Fibroblast of lung (primary cell): ENCODE measurements at places on chromosomes 12 and 14.

DNA sequence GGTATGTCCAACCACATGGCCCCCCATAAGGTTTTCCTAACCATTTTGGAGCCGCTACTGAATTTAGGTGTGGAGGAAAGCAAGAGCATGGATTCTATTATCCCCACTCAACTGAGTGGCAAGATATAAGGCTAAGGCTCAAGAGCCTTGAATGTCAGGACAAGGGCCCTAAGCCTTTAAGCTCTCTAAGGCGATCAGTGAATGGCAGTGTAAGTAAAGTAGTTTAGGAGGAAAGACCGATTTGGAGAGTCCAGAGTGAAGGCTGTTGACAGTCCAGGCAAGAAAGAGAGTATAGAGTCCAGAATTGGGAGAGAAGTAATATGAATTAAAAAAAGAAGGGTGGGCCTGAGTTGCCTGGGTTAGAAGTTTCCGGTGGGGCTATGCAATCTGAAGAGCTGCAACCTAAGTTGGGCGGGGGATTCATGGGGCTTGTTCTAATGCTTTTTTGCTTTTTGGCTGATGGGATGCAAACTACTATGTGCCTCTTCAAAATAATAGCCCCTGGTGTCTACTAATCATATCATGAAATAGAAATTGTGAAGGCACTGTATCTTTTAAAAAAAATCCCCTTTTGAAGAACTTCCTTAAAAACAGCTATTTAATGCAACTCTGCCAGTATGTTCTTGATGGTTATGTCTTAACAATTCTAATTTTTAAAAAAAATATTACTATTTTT is at the start of gene SPIC:
Gene SPIC (plus strand): TSS at position 626 of the 676 bp plus-strand sequence. CDS start 1,569 bp downstream, outside the sequence.
- DNase-seq: no peak

- DNase-seq: no peak
Observed at GRCh38 chr12:1695886-1696670, 5.2 kb downstream of the ADIPOR2 start.

DNA sequence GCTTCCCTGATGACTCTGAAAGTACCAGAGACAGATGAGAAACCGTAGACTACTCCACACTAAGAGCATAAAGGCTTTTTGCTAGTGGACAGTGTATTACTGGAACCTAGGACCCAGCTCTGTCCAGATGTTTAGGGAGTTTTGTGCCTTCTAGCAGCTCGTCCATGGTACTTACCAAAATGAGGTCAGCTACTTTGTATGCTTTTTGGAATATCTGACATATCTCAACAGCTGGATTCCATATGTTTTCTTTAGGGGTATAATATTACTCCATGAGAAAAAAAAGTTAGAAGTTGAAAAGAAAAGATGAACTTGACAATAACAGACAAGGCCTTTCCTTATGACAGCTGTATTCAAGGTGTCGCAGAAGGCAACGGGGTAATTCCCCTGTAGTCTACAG is 32.1 kb upstream of the FRMD6 start:
- DNase-seq: peak; percentile 68

DNA sequence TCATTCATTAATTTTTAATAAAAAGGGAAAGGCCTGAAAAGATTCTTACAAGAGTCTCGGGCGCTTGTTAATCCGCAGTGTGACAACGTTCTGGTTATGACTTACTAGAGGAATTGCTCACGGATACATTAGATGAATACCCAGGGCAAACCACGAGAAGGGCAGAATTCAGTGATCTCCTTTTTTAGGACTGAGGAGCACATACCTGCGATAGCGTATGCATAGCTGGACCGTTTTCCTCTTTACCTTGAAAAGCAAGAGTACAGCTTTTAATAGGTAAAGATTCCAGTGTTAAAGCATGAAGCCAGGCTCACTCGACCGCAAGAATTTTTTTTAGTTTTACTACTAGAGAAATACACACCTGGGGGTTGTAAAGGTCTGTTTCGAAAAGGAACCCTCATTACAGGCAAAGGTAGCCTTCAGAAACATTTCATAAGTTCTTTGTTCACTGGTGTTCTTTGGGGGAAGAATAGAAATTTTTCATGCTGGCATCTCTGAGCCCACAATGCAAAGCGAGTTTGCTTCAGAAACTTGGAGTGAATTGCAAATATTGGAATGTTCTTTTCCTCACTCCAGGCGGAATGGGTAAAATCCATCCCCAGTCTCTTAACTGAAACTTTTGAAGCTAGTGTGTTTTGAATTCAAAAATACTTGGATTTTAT is 953 bp downstream of the MAPK1IP1L start:
- peak; percentile 47 for DNase-seq

DNA sequence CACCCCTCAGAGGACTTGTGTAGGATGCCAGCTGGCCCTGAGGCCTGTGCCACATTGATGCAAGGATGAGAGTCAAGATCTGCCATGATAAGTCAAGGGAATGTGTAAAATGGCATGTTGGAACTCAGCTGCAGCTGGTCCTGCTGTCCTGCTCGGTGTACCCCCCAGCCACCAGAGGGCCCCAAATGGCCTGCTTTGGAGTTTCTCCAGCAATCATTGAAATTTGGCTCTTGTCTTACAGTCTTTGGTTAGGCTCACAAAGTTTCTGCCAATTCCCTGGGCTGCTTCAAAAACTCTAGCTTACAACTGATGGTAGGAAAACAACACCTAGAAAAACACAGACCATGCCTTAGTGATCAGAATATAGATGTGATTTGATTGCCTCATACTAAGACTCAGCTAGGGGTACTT is 76.8 kb downstream of the HSD17B6 start:
- DNase-seq: peak; percentile 11

DNA sequence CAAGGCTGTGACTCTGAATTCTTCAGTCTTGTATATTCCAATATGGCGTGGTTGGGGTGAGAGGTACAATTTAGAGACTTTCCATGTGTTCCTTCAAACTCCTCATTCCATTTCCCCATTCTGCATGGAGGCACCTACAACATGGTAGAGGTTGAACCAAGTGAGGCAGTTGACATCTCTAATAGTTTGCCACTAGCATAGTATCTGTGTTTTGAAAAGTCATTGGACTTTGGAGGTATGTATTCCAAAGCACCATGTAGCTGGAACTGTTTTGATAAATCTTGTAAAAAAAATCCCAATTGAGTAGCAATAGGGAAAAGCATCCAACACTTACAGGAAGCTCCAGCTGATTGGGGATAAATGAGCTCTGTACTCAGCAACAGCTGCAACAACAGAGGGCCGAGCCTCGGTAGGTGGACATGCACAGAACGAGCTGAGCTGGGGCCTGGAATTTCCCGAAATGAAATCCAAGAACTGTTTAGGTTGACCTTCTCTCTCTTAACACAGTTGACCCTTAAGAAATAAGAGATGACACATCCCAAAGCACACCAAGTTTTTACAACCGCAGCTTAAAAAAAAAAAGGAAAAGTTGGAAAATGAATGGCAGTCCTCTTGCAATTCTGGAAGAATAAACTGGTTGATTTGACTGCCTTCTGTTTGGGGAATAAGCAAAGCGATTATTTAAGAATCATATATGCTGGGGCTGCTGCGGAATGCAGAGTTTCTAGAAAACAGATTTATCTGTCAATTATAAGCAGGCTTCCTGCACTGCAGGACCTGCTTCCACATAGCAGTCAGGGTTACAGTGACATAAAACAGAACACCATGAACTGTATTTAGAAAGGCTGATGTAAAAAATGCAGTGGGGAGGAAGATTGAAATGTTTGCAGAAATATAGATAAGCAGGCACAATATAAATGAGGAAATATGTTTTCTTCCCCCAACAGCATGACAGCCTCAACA is 194.6 kb upstream of the KRR1 start:
- peak; percentile 100 for DNase-seq

DNA sequence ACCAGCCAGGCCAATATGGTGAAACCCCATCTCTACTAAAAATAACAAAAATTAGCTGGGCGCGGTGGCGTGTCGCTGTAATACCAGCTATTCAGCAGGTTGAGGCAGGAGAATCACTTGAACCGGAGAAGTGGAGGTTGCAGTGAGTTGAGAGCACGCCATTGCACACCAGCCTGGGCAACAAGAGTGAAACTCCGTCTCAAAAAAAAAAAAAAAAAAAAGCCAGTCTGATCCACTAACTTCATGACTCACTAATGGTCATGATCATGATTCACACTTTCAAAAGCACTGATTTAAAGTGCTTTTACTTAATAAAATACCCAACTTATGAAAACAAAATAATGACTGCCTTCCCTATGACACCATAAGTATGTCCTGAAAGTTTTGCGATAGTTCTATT is 38.4 kb upstream of the CPM start:
- peak; percentile 80 for DNase-seq

- peak; percentile 70 for DNase-seq
Observed at GRCh38 chr12:88945051-88945732, 364.9 kb upstream of the KITLG start.

GRCh38 chr14:76880449-76880848 is 54.2 kb downstream of the LRRC74A start:
- no peak for DNase-seq

DNA sequence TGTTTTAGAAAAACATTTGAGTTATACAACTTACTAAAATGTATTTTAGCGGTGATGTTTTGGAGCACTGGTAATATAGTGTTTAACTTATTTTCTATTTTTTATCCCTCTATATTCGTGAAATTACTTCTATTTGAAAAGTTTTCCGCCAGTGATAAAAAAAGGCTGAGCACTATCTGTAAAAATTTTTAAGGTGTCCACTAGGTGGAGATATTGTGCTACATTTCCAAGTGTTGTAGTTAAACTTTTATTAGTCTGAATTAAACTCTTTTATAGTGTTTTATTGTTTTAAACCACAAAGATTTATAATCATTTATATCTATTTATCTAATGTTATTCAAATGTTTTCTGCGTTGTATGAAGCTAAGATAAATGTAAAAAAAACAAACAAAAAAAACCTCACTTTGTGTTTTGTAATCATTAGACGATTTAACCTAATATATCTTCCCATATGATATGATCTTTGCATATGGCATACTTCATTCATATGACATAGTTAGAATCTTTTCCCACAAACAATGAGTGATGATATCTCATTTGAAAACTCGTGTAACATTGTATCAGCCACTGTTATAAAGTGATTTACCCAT is 11.8 kb downstream of the ALG10B start:
- DNase-seq: peak; percentile 46

DNA sequence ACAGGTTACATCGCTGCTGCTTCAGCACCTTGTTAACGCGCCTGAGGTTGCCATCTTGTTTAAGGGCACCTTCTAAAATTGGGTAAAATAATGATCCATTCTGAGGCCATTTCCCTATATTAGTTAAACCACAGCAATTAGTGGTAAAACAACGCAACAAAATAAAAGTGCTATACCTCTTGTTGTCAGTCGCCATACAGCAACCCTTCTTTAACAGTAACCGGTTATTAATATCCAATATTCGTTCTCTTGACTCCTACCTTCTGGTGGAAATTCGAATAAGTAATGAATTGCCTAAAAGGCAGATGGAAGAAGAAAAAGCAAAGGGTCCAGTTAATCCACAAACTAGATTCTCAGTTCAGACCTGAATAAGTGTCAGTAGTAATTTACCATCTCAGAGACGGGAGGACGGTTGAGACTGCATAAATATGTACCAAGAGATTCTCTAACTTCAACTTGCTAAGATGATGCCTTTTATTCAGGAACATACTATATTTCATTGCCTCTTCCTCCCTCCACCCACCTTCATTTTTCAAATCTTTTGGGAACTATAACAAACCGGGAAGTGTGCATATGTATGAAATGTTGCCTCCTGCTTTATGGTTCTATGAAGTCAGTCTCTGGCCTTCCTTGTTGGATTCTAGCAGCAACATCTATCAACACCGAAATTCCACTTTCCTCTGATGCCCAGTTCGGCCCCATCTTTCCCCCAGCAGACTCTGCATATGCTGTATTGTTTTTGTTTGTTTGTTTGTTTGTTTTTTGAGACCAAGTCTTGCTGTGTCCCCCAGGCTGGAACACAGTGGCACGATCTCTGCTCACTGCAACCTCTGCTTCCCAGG is 824 bp upstream of the PSMB5 start:
- DNase-seq: no peak

- DNase-seq: no peak
Observed at GRCh38 chr14:75909630-75910029, 72.2 kb downstream of the TGFB3 start.
